ENCODE measurements at places on chromosomes 6 and 20.

GRCh38 chr20:15895560-15896084, 677.6 kb downstream of the KIF16B start:
- peak; percentile 17 for DNase-seq

GRCh38 chr6:11538052-11538818, 686 bp downstream of the TMEM170B start:
- peak; percentile 26 for DNase-seq

DNA sequence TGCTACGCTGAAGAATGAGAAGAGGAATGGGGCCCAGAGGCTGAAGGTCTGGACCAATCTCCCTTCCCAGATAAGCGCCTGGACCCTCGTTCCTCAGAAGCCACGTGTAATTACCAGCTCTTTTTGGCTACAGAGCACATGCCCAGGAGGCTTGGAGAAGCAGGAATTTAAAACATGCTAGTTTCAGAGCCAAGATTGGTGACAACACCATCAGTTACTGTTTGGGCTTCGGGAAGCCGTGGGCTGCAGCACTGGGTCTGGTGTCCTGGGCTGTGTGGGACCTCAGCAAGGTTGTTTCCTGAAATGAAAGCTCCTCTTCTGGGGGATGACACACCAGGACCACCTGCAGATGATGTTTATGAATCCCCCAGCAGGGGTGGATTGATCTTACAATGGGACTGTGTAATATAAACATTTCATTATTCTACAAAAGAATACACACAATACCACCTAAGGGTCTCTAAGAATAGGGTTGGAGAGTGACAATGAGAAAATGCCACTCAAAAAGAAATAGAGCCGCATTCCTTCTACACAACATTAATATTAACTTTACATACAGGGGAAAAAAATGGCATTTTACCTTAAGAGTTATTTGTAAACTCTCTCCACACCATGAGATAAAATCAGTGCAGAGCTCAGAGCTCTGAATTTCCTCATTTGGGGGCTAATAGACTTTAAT, 207.8 kb upstream of the FOXQ1 start:
- DNase-seq, result no peak

GRCh38 chr20:60480950-60481742, 522.9 kb downstream of the CDH26 start:
- DNase-seq, result no peak

DNA sequence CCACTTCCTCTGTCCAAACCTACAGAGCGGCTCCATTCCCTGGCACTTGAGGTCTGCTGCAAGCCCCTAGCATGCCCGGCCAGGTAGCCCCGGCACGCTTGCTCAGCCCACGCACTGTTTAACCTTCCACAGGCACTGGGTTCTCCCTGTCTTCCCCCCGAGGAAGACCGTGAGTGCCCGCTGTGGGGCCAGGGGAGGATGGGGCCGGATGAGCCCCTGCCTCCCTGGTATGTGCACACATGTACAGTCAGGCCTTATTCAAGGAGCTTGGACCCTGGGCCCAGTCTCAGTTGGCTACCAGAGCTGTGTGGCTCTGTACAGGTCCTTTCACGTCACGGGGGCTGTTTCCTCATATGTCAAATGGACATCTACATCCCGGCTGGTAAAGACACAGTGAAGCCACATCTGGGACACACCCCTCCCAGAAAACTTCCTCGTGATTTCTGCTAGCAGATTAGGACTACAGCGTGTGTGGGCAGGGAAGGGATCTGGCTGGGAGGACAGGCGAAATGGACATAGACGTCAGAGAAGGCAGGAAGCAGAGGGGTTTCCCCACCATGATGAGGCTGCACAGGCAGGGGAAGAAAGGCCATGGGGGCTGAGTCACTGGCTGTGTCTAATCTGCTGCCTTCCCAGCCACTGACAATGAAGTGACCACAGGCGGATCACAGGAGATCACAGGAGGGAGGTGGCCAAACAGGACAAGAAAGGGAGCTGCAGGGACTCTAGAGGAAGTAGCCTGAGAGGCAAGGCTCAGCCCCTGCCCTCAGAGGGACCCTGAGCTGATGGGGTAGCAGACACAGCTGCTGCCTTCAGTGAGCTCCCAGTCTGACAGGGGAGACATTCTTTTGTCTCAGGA, 62.9 kb downstream of the MRPL14 start:
- DNase-seq, result peak; percentile 36

GRCh38 chr6:6811128-6812009, 222.8 kb downstream of the LY86 start:
- peak; percentile 15 for DNase-seq

DNA sequence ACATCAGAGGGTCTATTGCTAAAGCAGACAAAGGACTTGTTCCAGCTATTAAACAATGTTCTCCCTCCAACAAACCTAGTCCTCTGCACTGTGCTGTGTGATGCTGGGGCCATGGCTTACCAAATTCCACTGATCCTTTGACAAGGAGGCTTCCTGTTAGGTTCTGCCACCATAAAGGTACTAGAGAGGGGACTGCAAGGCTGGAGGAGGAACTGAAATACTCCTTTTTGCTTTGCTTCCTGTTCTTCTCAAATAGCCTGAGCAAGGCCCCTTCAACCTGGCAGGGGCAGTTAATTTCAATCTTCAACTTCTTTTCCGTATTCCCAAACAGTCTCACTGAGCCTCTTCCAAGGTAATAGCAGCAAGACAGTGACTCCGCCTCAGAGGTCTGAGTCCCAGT, 286.4 kb upstream of the IRAK1BP1 start:
- DNase-seq, result no peak

GRCh38 chr6:7073082-7073820, 34.5 kb upstream of the RREB1 start:
- no peak for DNase-seq

- DNase-seq, result no peak
Measured at GRCh38 chr6:111406200-111406721, 76.8 kb downstream of the REV3L start.

DNA sequence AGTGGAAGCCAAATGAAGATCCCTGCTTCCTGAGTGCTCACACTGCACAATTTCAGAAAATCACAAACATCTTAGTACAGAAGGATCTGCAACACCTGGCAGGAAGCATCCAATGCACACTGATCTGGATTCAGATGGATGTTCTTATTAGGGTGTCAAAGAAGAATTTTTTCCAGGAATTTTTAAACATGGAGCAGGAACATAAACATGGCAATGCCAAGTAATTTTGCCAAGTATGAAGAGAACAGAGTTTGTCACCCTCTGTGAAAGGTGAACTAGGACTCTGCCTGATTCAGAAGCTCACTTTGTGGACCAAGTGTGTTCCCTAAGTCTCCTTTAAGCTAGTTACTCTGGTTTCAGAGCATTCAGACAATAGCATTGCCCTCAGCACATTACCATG, 208.5 kb downstream of the EPHA7 start:
- DNase-seq, result no peak

DNA sequence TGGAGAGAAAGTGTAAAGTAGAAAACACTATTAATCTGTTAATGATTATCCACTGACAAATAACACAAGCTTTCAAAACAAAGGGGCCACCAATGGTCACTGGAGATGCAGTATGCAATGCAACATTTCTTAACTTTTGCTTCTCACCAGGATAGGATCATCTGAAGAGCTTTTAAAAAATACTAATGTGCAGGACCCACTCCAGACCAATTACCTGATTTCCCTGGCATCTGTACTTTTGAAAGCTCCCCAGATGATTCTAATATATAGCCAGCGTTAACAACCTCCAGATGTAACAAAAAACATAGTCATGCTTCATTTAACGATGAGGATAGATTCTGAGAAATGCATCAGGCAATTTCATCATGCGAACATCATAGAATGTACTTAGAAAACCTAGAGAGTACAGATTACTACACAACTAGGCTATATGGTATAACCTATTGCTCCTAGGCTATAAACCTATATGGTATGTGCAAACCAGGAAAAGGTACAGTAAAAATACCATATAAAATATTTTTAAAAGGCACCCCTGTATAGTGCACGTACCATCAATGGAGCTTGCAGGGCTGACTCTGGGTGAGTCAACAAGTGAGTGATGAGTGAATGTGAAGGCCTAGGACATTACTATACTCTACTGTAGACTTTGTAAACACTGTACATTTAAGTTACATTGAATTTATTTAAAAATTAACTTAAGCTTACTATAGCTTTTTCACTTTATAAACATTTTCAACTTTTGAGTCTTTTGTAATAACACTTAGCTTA, 69.2 kb downstream of the ATG5 start:
- no peak for DNase-seq

DNA sequence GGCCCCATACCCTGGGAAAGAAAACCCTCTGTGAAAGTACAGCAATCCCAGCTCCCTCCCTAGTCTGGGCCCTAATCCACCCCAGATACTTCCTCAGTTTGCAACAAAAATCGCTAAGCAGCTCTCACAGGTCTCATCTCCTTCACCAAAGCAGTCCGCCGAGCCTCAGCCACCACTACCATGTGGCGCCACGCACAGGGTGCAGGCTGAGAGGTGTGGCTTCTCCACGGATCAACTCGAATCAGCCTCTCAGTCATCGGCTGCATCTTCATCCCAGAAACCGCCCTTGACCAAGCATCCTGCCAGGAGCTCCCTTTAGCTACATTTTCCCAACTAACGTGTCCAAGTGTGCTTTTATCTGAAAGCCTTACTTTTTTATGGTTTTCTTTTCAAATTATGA, 50.7 kb downstream of the ANKRD60 start:
- DNase-seq, result no peak

GRCh38 chr6:86355271-86355670, 582.1 kb upstream of the HTR1E start:
- no peak for DNase-seq

DNA sequence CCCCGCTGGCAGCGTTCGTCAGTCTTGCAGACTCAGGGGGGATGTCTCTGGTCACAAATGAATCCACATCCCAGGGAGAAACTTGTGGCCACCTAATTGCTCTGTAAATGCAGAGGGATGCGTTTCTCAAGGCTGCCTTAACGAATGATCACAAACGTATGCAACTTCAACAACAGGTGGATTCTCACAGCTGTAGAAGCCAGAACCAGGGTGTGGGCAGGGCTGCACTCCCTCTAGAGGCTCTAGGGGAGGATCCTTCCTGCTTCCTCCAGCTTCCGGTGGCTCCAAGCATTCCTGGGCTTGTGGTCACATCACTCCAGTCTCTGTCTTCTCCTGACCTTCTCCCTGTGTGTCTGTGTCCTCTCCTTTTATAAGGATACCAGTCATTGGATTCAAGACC, 3.3 kb upstream of the TAF4 start:
- no peak for DNase-seq

- no peak for DNase-seq
Measured at GRCh38 chr6:14075095-14075503, 42.5 kb upstream of the CD83 start.

- no peak for DNase-seq
Measured at GRCh38 chr20:11952639-11953038, 34.9 kb downstream of the BTBD3 start.

GRCh38 chr6:119720160-119720559, 370.6 kb upstream of the MAN1A1 start:
- no peak for DNase-seq

GRCh38 chr6:111624401-111625098, 18.9 kb upstream of the TRAF3IP2 start:
- DNase-seq, result no peak

- no peak for DNase-seq
Measured at GRCh38 chr6:5167501-5167900, 82.4 kb downstream of the PPP1R3G start.

- DNase-seq, result no peak
Measured at GRCh38 chr6:69609836-69610472, 186.9 kb downstream of the LMBRD1 start.

GRCh38 chr20:50911716-50912115, 19.5 kb downstream of the ADNP start:
- DNase-seq, result no peak

DNA sequence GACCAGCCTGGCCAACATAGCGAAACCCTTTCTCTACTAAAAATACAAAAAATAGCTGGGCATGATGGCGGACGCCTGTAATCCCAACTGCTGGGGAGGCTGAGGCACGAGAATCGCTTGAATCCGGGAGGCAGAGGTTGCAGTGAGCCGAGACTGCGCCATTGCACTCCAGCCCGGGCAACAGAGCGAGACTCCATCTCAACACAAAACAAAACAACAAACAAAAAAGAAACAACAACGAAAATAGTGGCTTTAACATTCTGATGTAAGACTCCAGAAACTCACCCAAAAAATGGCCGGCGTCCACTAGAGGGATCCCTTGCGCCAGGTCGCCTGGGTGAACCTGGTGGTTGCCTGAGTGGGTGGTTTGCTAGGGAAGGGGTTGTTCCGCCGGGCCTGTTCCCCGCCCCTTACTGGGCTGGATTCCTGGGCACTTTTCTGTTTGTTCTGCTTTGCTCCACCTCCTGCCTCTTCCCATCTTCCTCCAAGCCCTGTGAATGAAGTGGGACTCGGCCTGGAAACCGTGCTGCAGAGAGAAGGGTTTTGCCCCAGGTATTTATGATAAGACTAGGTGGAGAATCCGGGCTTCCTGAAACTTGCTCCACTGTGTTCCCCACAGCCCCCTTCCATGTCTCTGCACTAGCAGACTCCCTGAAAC, 1.5 kb downstream of the PABPC1L start:
- DNase-seq, result peak; percentile 67
